ENCODE measurements at places on chromosomes 13 and 19.

GRCh38 chr13:66113882-66114526 lies 1116.1 kb downstream of the PCDH9 start:
- no peak for DNase-seq

GRCh38 chr13:112899281-112900225 lies 69.5 kb upstream of the MCF2L start:
- DNase-seq: no peak

- no peak for DNase-seq
These were observed 3.8 kb downstream of the BCAT2 start for GRCh38 chr19:48806818-48807589.

GRCh38 chr19:5567970-5568407 lies 236 bp upstream of the TINCR start:
- DNase-seq: no peak

GRCh38 chr13:51800486-51800885 lies 3.5 kb downstream of the DHRS12 start:
- no peak for DNase-seq

DNA sequence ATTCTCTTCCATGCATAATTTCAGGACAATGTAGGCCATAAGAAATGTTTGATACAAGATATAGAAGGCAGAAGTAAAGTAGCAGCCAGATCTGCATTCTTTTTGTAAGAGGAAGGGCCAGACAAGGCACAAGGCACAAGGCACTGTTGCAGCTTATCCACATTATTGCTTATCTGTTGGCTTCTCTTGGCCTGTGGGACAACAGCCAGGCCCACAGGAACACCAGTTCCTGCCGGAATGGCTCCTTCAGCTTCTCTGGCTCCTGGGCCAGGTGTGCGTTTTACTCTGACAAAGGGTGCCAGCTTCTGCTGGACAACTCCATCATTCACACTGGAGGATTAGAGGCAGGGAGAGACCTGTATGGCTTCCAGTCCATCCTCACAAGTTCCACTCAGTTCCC lies 29.2 kb downstream of the GPR180 start:
- DNase-seq: no peak

- DNase-seq: no peak
These were observed 6.7 kb upstream of the GNA15 start for GRCh38 chr19:3129112-3129511.

GRCh38 chr19:50764409-50764808 lies 5.9 kb upstream of the GPR32 start:
- no peak for DNase-seq

GRCh38 chr13:102763741-102764140 lies 9.8 kb downstream of the TEX30 start:
- no peak for DNase-seq

GRCh38 chr13:79492313-79492798 lies 11.4 kb downstream of the NDFIP2 start:
- DNase-seq: no peak

- no peak for DNase-seq
These were observed 36.3 kb downstream of the STOML3 start for GRCh38 chr13:38954291-38954690.

- no peak for DNase-seq
These were observed 230.1 kb downstream of the NHLRC3 start for GRCh38 chr13:39268398-39268797.

DNA sequence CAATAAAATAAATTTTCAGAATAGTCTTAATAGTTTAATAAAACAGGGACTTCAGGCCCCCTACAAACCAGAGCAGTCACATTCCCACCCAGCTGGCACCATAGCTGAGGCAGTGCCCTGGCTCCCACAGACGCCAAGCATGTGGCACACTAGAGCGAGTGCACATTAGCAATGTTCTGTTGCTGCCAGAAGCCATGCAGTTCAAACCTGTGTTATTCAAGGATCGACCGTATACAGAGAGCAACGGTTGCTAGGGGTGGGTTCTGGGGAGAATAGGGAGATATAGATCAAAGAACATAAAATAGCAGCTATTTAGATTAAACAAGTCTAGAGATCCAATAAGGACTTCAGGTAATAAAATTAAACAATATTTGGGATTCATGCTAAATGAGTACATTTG lies 419.3 kb upstream of the KLHL1 start:
- DNase-seq: no peak

GRCh38 chr19:50819636-50820035 lies 4.0 kb downstream of the KLK1 start:
- DNase-seq: no peak

DNA sequence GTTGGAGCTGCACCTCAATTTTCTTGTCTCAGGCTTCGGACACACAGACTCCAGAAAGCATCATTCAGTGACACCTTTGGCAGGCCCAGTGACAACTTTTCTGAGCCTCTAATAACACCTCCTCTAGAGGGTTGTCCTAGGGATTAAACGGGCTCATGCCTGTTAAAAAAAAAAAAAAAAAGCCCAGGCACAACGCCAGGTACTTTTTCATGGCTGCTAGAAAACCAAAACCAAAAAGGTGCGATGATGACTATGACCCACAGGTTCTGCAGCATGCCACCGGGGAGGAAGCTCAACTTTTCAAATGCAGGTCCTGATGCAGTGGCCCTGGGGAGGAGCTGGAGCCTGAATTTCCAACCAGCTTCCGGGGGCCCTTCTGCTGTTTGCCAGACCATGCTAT lies 184.2 kb downstream of the ABCC4 start:
- DNase-seq: no peak

- DNase-seq: no peak
These were observed 42.5 kb downstream of the GNG7 start for GRCh38 chr19:2659856-2660432.

GRCh38 chr13:42355092-42355485 lies 83.1 kb downstream of the AKAP11 start:
- no peak for DNase-seq

DNA sequence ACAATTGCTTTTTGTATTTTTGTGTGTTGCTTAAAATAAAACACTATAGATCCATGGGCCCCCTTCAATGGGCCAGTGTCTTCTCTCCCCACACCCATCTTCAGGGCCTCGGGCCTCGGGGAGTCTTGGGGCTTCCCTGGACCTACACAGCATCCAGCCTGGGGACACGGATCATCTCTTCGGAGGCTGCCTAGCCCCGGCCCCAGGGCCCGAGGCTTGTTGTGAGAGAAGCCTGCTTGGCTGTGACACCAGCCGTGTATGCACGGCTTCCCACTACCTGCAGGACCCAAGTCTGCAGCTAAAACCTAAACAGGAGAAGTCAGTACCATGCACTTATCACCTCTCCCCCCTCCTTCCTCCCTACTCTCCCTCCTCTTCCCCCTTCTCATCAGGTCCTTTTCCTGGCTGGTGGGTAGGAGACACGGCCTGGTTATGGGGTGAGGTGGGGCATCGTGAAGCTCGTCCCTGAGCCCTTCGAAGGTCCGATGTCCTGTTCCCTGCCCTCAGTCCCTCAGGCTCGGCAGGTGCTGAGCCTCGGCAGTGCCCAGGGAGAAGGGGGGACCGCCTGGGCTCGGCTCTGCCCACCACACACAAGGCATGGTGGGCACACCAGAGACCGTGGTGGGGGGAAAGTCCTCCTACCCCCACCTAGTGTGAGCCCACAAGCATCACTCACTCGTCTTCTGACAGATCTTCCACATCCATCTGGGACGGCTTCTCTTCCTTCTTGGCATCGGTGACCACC lies 9.5 kb downstream of the C13orf46 start:
- no peak for DNase-seq

DNA sequence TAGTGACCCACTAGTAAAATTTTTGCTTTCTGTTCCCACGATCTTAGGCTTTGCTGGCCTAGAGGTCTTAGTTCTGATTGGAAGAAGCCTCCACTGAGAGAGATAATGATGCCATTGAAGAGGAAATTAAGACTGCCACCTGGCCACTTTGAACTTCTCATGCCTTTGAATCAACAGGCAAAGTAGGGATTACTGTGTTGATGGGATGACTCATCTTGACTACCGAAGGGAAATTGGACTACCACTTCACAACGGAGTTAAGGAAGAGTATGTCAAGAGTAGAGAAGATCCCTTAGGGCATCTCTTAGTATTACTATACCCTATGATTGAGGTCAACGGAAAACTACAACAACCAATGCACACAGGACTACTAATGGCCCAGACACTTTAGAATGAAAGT lies 12.7 kb upstream of the FREM2 start:
- no peak for DNase-seq

DNA sequence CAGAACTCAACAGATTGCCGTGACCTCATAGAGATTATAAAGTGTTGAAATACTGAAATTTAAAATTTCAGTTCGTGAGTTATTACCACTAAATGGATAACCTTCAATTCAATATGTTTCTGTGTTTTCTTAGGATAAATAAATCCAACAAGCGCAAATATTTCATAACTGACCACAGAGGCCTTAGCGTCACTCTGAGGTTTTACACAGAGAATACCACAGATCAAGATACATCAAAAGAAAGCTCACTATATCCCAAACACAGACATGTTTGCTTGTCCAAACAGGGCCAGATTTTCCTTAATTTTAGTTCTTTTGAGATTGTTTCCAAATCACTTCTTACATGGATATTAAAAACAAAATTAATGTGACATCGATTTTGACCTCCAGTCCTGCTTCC lies 235.8 kb downstream of the EFNB2 start:
- no peak for DNase-seq

DNA sequence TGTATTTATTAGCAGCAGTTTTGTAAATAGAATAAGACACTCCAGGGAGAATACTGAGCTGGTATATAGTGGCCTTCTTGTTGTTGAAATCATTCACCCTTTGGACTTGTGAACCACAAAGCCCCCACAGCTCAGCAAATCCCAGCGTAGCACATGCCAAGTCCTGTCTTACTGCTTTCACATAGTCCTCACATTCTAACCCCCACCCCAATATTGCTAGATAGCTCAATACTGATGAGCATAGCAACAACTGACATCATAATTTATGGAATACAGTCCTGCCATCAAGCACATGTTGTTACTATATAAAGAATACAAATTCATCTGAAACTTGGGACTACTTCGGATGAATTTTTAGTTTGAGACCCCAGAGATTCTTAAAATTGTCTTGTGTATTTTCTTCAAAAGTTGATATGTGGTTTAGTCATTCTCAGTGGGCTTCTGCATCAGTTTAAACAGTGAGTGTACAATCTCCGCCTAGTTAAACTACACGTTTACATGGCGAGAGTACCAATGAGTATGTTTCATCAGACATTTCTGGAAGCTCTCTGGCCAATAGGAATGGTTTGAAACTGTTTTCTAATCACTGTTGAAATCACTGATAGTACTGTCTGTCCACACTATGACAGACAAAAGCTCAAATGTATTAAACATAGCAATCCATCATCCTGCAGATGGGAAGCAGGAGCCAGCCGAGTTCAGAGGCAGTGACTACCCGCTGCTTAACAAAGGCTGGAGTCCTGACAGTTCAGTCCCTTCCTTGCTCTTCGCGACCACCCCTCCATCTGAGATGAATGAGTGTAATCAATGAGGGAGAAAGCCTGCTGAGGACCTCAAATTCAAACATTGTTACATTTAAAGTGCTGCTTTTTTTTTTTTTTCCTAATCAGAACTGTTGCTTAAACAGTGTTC lies 15.2 kb downstream of the DACH1 start:
- DNase-seq: no peak

- peak; percentile 35 for DNase-seq
These were observed 22.4 kb downstream of the SIPA1L3 start for GRCh38 chr19:37929355-37929923.

DNA sequence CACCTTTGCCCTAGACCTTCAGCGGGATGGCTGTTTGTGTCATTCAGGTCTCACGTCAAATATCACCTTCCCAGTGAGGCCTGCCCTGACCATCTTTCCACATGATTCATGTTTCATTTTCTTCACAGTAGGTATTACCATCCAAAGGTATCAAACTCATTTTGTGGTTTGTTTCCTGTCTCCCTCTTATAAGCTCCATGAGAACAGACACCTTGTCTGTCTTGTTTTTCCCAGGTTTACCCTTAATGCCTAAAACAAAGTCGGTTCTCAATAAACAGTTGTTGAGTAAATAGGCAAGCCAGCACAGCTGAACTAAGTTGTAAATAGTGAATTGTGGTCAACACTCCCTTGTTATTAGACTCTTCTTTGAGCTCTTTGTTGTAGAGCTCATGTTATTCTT lies 122.6 kb upstream of the GJB6 start:
- DNase-seq: no peak

DNA sequence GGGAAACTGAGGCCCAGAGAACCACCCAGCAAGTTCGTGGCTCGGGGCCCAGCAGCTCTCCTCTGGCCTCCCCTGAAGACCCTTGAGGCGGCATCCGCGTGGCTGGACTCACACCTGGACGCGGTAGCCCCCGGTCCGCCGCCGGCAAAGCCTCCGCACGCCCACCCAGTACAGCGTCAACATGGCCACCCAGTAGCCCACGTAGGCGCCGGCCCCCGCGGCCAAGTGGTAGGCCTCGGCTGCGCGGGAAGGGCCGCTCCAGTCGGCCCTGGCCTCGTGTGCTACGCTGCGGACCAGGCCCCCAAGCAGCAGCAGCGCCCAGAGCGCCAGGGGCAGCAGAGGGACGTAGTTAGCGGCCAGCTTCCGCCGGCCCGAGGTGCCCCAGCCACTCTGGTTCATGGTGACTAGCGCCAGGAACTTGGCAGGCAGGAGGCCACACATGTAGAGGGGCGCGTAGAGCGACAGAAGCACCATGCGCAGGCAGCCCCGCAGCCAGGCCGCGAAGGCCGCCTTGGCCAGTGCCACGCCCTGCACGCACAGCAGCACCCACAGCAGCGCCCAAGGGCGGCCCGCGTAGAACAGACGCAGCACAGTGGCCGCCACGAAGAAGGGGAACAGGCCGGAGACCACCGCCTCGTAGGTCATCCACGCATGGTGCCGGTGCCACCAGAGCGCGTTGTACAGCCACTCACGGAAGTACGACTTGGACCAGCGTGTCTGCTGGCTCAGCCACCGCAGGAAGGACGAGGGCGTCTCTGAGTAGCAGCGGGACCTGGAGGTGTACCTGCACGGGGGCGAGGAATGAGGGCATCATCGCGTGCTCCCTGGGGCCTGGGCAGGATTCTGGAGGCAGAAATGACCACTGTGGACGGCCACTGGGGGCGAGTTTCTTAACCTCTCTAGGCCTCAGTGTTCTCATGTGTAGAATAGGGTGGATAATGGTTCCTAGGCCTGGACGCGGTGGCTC lies 10.2 kb downstream of the HAS1 start:
- DNase-seq: no peak

DNA sequence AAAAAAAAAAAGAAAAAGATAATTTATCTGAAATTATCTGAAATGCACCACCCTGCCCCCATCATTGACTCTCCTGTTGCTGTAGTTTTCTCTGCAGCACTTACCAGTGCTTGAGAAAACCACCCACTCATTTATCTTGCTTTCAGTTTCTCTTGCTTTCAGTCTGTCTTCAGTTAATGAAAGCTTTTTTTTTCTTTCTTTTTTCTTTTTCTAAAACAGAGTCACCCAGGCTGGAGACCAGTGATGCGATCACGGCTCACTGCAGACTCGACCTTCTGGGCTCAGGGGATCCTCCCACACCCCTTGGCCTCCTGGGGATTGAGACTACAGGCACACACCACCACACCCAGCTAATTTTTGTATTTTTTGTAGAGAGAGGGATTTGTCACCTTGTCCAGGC lies 4.3 kb upstream of the ACP5 start:
- no peak for DNase-seq

- DNase-seq: no peak
These were observed 112.8 kb downstream of the NALCN start for GRCh38 chr13:101303521-101303920.
